ENCODE measurements at places on chromosomes 11 and 22.

DNA sequence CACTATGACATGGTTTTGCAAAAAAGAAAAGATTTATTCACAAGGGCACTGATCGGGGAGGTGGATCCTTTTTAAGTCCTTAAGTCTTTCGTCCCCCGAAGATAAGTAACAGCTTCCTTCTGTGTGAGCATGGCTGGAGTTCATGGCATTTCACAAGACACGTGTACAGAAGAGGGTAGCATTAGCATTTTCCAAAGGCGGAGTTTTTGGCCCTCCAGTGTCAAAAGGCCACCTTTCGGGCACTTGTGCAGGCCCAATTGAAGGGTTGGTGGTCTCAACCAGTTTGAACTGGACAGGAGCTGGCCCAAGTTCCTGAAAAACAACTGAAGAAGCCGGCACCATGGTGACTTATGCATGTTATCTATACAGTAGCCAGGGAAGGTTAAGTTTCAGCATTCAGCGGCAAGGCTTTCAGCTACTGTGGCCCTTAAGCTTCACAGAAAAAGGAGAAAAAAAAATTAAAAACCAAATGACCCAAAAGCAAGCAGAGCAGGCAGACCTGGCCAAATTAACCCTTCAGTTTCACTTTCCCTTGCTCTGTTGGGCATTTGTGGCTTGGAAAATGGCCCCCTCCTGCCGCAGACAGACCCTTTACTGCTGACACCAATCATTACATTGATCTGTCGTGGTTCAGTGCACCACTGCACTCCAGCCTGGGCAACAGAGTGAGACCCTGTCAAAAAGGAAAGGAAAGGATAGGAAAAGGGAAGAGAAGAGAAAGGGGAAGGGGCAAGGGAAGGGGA lies 18.7 kb downstream of the ZNF74 start:
- no peak for DNase-seq

- DNase-seq, result no peak
Measured at GRCh38 chr11:12097219-12097618, 13.2 kb upstream of the MICAL2 start.

GRCh38 chr11:8361206-8361605 lies 97.5 kb upstream of the LMO1 start:
- DNase-seq, result no peak

GRCh38 chr11:75523189-75523588 lies 2.6 kb downstream of the GDPD5 start:
- no peak for DNase-seq

GRCh38 chr11:46367244-46367915 lies 14.1 kb upstream of the MDK start:
- peak; percentile 85 for DNase-seq

GRCh38 chr11:2940921-2941821 lies 12.0 kb upstream of the PHLDA2 start:
- DNase-seq, result peak; percentile 59

DNA sequence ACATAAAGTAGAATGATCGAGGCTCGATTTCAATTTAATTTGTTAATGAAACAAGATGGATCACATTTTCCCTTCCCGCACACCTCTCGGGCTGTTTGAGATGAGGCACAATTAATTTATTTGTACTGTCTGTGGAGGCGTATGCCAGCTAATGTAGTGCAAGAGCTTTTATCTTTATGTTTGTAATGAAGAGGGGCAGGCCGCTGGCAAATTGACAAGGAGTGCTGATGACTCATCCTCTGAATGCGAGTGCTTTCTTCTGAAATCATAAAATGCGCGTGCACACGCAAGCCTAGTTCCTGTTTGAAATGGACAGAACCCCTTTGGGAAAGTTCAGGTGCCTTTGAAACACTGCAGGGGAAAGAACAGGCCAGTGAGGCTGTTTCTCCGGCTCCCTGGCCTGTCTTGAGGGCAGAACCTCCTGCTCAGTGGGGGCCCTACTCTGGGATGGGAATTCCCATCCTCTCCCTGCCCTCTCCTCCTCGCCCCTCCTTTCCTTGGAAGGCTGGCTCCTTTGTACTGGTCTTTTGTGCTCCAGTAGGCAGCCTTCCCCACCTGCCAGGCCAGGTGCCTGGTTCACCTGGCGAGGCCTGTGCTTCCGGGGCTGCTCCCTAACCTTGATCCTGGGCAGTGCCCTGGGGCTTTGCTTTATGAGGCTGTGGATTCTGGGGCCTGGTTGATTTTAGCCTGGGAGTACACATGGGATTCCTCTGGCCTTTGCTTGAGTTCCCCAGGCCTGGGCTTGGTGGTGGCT lies 50.3 kb downstream of the TEAD1 start:
- no peak for DNase-seq

- no peak for DNase-seq
Measured at GRCh38 chr11:131754671-131755070, 384.3 kb downstream of the NTM start.

GRCh38 chr11:197741-198235 lies 4.9 kb downstream of the SCGB1C1 start:
- DNase-seq, result peak; percentile 1

DNA sequence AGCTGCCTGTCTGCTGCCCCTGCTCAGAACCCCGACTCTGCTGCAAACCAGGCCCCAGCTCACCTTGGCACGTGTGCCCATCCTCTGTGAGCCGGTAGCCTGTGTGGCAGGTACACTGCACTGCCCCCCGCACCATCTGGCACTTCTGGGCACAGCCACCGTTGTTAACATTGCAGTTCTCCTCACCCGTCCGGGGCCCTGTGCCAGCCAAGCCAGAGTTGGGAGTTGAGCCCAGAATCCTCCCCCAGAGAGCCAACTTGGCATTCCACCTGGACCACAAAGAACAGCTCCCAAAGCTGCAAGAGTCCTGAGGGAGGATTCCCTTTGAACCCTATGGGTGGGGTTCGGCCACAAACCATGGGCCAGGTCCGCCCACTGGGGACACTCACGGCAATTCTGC lies 22.5 kb downstream of the LRP4 start:
- no peak for DNase-seq

DNA sequence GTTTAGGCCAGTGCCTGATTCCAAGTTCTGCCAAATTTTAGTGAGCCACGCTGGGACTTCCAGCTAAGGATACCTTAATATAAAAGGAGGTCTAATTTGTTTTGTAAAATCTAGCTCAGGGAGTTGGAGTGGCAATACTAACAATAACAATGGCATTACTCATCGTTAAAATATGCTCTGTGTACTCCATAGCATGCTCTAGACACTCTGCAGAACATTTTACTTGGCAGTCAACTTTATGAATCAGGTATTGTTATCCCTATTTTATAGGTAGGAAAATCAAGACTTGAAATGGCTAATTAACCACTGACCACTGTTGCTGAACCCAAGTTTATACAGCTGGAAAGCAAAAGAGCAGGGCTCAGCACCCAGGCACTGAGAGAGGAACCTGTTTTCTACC lies 485.0 kb upstream of the KIRREL3 start:
- DNase-seq, result no peak

DNA sequence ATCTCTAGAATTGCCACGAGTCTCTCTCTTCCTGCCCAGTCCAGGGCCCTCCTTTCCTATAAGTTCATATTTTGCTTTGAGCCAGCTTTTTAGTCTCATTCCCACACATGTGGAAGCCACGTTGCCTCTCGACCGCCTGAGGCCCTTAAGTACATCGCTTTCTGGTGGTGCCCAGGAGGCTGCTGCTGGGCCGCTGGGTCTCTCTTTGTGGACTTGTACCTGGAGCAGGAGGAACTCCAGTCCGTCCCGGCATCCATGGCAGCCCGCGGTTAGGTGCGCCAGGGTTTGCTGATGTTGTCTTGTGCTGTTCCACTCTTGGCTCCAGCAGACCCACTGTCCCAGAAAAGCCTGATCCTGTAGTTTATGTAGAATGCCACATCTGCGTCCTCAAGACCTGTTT lies 41.0 kb downstream of the NAT10 start:
- DNase-seq, result no peak

GRCh38 chr22:23231471-23232093 lies 51.3 kb downstream of the BCR start:
- DNase-seq, result no peak

DNA sequence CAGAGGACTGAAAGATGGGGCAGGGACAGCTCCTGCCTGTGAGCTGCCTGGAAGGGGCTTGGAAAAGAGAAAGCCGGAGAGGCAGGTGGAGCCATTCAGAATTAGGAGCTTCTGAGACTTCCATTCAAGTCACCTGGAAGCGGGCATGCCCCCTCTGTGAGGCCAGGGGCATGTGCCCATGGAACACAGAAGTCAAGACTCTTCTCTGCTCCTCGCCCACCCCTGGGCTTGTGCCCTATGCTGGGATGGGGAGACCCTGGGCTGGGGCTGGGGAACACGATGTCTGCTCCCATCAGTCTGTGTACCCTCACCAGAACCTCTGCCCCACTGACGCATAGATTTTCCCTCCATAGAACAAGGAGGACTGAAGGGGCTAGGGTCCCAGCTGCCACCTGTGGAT lies 372.0 kb downstream of the SHANK2 start:
- DNase-seq, result no peak

GRCh38 chr11:1864831-1865665 lies 12.2 kb downstream of the LSP1 start:
- DNase-seq, result no peak

- no peak for DNase-seq
Measured at GRCh38 chr22:47409539-47410275, 647.3 kb downstream of the TBC1D22A start.

GRCh38 chr22:43811777-43812148 lies 342 bp downstream of the EFCAB6 start:
- DNase-seq, result no peak

GRCh38 chr11:40023724-40024123 lies 1435.7 kb downstream of the LRRC4C start:
- no peak for DNase-seq

- DNase-seq, result no peak
Measured at GRCh38 chr22:19673660-19674059, 40.6 kb upstream of the SEPTIN5 start.

DNA sequence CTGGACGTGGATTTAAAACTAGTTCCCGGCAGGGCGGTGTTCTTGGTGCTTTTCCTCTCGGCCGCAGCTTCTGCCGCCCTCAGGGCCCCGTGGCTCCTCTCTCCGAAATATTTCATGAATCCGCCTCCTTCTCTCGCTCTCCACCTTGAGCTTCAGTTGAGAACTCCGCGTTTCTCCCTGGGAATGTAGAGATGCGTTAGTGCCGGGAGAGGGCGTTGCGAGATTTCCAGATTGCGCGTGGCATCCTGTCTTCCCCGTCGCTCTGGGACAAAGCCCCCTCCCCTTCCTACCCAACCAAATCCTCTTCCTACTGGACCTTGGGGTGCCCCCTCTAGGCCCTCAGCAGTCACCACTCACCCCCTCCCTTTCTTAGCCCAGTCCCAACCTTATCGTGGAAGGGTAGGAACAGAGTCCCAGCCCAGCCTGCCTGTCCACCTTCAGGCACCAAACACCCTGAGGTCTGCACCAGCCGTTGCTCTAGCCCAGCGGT lies 15.5 kb upstream of the RAC2 start:
- no peak for DNase-seq
